ENCODE measurements at places on chromosomes 13 and 19. TPM values are rescaled to one million over a fixed set of nuclear protein-coding genes. Genes with fewer than 3 reads are reported as not detected.
A peak's percentile ranks its signal among the peaks of the same experiment; 100 is the strongest.

The HOMER3 gene
- 72.1 TPM for polyA plus RNA-seq

The CBY2 gene
- polyA plus RNA-seq, result 0.74 TPM

The SYNGR4 gene
- polyA plus RNA-seq, result 0.88 TPM

The DKKL1 gene
- 5.8 TPM for polyA plus RNA-seq

The ZNF568 gene
- 21.4 TPM for polyA plus RNA-seq

The ZNF844 gene
- polyA plus RNA-seq, result 32.8 TPM

The MIA gene
- 0.30 TPM for polyA plus RNA-seq

The ZIM2 gene
- polyA plus RNA-seq, result 1.5 TPM

The ZNF560 gene
- polyA plus RNA-seq, result 0.83 TPM

The B3GNT3 gene
- 8.8 TPM for polyA plus RNA-seq

GRCh38 chr19:1833540-1833939 is 14.7 kb downstream of the REXO1 start:
- no peak for DNase-seq

DNA sequence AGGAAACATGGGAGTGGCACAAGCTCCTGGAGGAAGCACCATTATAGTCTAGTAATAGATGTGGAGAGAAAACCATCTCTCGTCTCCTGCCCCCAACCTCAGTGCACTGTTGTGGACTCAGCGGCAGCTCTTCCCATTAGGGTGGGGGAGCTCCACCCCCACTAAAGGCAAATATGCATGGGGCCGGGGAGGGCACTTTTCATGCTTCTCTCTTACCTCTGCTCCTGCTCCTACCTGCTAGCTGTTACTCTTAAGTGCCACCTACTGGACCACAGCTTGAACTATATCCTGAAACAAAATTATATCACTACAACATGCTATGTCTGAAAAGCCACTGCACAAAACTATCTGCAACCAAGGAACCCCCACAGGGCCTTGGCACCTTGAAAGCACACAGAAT is 112.6 kb upstream of the DACH1 start:
- DNase-seq, result peak; percentile 1

- DNase-seq, result peak; percentile 43
These were observed 1.5 kb downstream of the SMAD9 start for GRCh38 chr13:36918246-36919131.

DNA sequence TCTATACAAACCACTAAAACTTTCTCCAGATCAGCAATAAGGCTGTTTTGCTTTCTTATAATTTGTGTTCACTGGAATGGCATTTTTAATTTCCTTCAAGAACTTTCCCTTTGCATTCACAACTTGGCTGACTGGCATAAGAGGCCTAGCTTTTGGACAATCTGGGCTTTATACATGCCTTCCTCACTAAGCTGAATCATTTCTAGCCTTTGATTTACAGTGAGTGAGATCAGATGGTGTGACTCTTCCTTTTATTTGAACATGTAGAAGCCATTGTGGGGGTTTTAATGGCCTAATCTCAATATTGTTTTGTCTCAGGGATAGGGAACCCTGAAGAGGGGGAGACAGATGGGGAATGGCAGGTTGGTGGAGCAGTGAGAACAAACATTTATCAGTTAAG is 82.7 kb downstream of the FOXO1 start:
- no peak for DNase-seq

DNA sequence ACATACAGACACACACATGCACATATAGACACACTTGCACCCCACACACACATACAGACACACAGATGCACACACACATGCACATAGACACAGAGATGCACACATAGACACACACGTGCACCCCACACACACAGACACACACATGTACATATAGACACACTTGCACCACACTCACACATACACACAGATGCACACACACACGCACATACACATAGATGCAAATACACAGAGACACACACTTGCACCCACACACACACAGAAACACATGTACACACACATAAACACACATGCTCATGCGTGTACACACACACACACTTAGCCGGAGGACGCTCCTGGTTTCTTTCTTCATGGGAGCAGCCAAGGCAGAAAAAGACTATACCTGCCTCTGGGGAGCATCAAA is 10.0 kb downstream of the COL4A2 start:
- DNase-seq, result no peak

DNA sequence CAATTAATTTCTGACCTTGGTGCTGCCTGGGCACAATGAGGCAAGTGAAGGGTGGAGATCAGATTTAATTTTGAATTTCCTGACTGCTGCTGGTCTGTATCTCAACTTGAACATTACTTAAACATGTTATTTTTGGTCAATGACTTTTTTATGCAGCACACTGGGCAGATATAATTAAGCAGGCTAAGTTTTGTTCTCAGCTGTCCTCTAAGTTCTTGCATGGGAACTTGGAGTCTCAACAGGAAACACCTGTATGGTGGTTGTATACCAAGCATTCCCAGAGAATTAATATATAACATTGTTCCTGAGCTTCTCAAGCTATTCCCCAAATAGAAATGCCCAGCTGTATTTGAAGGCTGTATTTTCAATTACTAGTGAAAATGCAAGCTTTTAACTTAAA is 113.5 kb upstream of the EDNRB start:
- DNase-seq, result no peak

DNA sequence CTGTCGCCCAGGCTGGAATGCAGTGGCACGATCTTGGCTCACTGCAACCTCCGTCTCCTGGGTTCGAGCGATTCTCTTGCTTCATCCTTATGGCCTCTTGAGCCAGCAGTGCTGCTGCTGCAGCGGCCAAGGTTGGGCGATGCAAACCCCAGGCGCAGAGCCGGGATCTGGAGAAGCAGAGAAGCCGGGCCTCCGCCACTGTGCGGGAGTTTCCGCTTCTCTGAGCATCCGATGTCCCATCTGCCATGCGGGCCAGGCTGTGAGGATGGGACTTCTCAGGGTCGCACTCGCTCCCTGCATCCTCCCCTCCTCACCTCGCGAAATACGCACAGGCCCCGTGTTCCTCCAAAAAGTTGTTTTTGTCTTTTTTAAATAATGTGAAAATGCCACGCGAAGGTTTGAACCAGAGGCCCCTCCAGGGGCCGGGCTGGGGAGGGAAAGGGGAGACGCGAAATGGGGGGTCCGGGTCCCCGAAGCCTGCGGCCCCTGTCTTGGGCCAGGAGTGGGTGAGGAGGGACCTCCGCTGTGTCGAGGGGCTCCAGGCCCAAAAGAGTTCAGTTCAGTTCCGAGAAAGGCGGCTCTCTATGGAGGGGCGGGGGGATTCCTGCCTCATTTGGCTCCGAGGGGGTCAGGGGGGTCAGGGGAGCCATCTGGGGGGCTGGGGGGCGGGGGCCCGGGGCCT is 15.9 kb downstream of the CYTH2 start:
- DNase-seq, result no peak

- no peak for DNase-seq
These were observed 215.9 kb upstream of the SOX21 start for GRCh38 chr13:94928127-94928775.

DNA sequence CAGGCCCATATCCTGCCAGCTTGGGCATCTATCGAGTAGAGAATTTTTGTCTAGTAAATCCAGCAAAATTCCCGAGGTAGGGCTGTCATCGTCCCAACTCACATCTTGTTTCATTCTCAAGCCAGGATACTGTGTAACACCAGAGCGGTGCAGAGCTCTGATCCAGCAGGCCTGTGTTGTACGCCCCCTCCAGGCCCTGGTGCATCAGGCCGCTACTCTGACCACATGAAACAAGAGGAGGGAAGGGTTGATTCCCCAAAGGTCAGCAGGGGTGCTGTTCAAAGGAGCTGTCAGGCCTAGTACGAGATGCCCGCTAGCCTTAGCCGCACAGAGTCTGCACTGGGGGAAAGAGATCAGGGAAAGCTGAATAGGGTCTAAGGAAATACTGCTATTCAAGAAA is 276.0 kb downstream of the SLC7A1 start:
- DNase-seq, result no peak

DNA sequence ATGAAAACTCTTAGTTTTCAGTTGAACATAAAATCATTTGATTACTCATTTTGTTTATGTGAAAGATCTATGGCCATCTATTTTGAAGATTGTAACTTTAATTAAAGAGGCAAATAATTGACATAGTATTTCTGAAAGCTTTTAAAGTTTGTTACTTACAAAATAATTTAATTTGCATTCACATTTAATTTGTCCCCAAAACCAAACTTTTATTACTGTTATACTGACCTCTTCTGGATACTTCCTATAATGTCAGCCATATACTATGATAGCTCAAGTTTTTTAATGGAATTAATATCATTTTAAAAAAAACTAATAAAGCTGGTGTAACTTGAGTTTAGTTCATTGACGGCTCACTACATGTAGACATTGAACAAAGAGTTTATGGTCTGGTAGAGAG is 4.9 kb upstream of the SGCG start:
- DNase-seq, result no peak

DNA sequence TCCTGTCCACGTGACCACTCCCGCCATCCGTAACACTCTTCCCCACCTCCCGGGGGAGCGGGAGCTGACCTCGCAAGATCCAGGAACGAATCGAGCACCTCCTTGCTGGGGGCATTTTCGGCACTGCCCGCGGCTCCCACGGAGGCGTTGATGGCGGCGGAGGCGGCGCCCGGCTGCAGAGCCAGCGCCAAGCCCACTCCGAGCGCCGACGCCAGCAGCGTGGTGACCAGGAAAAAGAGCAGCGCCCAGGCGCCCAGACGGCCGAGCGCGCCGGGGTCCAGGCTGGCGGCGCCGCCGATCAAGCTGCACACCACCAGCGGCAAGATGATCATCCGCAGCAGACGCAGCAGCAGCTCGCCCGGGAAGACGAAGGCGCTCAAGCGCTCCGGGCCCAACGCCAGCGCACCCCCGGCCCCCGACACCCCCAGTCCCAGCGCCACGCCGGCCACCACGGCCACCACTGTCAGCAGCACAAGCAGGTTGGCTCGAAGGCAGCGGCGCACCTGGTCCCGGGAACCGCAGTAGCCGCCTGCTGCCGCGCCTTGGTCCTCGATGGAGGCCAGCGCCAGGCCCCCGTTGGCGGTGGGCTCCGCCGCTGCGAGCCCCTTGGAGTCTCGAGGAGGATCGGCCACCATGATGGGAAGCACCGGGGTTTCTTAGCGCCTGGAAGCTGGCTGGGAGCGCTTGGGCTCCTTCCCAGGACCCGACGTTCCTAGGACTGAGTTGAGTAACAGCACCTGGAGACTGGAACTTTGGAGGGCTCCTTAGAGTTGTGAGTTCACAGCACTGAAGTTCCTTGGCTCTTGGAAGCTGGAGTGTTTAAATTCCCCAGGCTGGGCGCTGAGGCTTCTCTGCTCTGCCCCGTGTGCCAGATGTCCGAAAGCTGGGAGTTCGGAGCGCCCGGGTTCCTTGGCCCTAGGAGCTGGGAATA is 798 bp downstream of the SLC1A5 start:
- no peak for DNase-seq

DNA sequence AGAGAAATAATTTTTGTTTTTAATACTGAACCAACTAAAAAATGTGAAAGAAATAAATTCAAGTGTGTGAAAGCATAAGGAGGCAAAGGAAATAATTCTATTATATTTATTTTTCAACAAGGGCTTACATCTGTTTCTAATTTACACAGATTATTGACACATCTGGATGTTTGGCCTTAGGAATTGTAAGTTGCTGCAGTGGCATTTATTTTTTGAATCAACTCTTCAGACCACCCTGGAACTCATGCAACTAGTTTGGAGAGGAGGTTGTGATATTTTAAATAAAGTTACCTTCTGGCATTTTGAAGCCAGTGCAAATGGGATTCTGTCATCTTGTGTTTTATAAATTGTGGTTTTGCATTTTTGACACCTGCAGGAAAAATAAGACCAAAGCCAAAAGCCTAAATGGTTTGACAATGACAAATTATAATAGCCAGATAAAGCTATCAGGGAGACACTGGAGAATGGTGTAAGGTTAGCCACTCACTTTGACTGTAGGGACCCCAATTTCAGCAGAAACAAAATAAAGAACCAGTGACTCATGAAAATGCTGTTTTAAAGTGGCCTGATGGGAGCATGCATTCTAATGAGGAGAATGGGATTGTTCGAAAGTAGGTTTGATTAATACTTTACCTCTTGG is 192.9 kb downstream of the KLF5 start:
- DNase-seq, result no peak

- DNase-seq, result no peak
These were observed 1.6 kb downstream of the P2RY11 start for GRCh38 chr19:10112895-10113591.

GRCh38 chr13:59487883-59488282 is 675.8 kb downstream of the DIAPH3 start:
- no peak for DNase-seq

Measured in renal pelvis (tissue), 12 donors.